ENCODE measurements at places on chromosomes 7 and 10. TPM values are rescaled to one million over a fixed set of nuclear protein-coding genes. Genes with fewer than 3 reads are reported as not detected.

- no peak for DNase-seq
Observed at GRCh38 chr7:90727412-90727811, 131.3 kb downstream of the CDK14 start.

GRCh38 chr10:28429573-28430216 is 103.2 kb upstream of the WAC start:
- DNase-seq = no peak

- no peak for DNase-seq
Observed at GRCh38 chr10:60424971-60425370, 35.3 kb upstream of the ANK3 start.

DNA sequence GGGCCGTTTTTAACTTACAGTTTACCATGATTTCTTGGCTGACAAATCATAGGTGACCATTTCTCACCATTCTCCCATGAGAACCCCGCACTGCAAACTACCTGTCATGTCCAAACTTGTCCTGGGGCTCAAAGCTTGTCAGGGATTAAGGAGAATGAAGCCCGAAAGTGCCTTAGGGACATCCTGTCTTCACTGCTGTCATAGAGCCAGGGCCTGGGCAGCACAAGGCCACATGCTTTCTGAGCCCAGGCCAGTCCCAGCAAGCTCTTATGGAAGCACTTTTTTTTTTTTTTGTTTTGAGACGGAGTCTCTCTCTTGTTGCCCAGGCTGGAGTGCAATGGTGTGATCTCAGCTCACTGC is 33.9 kb downstream of the CCM2 start:
- no peak for DNase-seq

GRCh38 chr10:111297351-111297848 is 220.6 kb downstream of the ADRA2A start:
- no peak for DNase-seq

GRCh38 chr10:75788394-75789205 is 357.2 kb downstream of the LRMDA start:
- DNase-seq = no peak

DNA sequence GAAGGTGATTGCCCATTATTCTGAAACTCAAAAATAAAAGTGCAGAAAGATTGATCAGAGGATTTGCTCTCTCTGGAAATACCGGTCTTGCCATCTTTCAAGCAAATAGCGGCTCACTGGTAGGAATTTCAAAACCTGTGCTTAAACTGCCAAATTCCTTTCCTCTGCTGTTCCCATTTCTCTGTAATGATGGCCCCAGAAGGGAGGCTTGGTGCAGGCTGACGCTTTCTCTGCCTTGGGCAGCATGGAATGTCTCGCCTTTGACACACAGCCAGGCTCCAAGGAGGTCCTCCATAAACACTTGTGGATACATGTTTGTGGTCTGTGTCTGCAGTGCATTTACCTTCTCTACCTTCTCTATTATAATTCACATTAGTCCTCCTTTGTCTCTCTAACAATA is 146.8 kb downstream of the HIBADH start:
- DNase-seq = no peak

DNA sequence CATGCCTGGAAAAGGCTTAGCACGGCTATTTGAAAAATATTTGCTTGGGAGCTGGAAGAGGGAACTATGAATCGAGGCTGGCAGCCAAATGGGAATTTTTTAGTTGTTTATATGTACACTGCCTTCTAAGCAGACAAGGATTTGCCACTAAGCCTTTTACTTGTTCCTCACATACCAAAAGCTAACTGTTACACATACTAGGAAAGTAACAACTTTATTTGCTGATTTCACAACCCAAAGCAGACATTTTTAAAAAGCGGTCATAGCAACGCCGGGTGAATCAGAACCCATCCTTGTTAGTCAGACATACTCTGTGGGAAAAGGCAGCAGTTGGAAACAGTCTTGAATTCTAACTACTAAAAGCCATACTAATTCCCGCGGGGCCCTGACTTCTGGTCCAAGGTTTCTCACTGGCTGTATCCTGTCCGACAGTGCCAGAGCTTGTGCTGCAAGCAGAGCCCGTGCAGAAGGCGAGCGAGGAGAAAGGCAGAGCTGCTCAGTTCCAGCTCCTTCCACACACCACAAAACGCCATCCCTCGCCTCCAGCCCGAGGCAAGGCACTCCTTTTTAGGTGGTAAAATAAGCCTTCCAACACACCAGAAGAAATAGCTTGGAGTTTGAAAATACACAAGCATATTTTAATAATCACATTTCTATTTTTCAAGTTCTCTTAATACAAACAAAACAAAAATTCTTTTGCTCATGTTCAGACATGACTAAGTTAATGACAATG is 89.2 kb downstream of the RNF216 start:
- no peak for DNase-seq

DNA sequence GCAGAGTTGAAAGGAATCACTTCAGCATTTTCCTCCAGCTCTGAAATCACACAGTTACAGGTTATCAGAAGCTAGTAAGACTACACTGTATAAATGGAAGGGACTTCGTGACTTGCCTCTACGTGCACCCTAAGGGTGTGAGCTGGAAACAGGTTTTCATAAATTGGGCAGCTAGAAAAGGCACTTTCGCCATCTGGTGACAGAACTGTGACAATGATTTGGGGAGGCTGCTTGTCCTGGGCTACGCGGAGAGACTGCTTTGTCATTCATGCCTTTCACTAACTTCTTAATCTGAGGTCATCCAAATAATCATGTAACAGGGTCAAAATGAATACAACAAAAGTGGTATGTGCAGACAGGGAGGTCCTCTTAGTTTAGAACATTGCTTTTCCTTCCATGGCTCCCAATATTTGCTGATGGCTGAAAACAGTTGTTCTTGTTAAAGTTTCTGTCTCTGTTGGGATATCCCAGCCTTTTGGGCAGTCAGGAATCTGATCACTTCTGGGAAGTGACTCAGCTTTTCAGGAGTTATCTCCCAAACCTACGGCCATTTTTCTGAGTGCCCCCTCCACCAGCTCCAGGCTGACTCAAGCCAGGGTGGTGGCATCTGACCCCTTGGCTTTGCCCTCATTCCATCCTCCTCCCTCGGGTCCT is 17.8 kb downstream of the VWC2 start:
- no peak for DNase-seq

- DNase-seq = no peak
Observed at GRCh38 chr7:156353352-156353751, 287.2 kb upstream of the RNF32 start.

DNA sequence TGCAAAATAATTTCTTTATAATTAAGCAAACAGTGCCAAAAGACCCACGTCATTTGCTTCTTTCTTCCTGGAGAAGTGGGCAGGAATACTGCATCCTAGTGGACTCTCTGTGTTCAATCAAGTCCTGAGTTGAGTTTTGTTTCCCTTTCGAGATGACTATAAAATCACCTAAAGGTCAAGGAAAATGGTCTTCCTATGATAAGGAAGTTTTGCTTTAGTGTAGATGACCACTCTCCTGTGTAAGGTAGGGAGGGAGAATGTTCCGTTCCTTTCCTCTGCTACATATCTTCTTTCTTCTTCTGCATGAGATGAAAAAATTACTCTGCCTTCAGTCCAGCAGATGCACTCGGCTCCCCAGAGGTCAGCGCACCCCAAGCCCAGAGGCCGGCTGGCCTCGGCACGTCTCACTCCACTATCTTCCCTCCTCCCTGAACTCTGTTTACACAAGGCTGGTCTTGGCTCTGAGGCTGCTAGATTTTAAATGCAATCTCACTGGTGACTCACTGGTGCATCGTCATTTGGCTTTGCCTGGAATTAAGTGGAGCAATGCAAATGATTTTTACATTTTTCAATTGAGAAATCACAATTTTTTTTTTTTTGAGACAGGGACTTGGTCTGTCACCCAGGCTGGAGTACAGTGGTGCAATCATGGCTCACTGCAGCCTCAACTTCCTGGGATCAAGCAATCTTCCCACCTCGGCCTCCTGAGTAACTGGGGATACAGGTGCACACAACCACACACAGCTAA is 18.6 kb upstream of the VDAC2 start:
- no peak for DNase-seq

- DNase-seq = no peak
Observed at GRCh38 chr10:17003151-17003550, 126.5 kb downstream of the CUBN start.

Gene CYP3A4
- 0.19 TPM for polyA plus RNA-seq

Gene FAM24B
- polyA plus RNA-seq = 5.4 TPM

Gene FLNC
- polyA plus RNA-seq = 12.9 TPM

Gene GPNMB
- 29.8 TPM for polyA plus RNA-seq

Gene SPACDR
- polyA plus RNA-seq = 1.5 TPM

Gene ADCYAP1R1
- polyA plus RNA-seq = 0.64 TPM

Gene PTCD1
- 4.7 TPM for polyA plus RNA-seq

Data from right renal pelvis (tissue), 4 donors.